ENCODE measurements at places on chromosomes 7 and 10.
A peak's percentile ranks its signal among the peaks of the same experiment; 100 is the strongest.

- no peak for DNase-seq
Measured at GRCh38 chr7:152121432-152121831, 96.0 kb downstream of the GALNT11 start.

- DNase-seq: no peak
Measured at GRCh38 chr7:150435047-150435389, 15.4 kb upstream of the GIMAP8 start.

- no peak for DNase-seq
Measured at GRCh38 chr10:6071181-6072175, 9.3 kb upstream of the IL2RA start.

GRCh38 chr10:118017071-118017740, 29.5 kb downstream of the RAB11FIP2 start:
- no peak for DNase-seq

GRCh38 chr10:20616056-20616671, 280.9 kb downstream of the NEBL start:
- DNase-seq: no peak

DNA sequence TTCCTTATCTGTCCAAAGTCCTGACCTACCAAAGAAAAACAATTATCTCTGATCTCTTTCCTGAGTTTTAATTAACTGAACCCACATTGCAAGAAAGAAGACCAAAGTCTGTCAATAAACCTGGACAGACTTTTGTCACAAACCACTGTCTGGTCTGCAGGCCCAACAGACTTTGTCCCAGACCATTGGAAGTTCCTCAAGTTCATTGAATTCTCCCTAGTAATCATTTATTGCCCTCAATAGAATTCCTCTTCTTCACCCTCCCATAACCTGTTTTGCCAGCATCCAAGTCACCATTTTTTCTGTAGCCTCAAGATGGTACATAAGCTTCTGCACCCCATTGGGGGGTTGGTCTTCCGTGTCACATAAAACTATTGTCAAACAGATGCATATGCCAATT, 3.9 kb upstream of the DNMBP start:
- DNase-seq: no peak

- no peak for DNase-seq
Measured at GRCh38 chr7:78578686-78579085, 780.1 kb downstream of the PHTF2 start.

DNA sequence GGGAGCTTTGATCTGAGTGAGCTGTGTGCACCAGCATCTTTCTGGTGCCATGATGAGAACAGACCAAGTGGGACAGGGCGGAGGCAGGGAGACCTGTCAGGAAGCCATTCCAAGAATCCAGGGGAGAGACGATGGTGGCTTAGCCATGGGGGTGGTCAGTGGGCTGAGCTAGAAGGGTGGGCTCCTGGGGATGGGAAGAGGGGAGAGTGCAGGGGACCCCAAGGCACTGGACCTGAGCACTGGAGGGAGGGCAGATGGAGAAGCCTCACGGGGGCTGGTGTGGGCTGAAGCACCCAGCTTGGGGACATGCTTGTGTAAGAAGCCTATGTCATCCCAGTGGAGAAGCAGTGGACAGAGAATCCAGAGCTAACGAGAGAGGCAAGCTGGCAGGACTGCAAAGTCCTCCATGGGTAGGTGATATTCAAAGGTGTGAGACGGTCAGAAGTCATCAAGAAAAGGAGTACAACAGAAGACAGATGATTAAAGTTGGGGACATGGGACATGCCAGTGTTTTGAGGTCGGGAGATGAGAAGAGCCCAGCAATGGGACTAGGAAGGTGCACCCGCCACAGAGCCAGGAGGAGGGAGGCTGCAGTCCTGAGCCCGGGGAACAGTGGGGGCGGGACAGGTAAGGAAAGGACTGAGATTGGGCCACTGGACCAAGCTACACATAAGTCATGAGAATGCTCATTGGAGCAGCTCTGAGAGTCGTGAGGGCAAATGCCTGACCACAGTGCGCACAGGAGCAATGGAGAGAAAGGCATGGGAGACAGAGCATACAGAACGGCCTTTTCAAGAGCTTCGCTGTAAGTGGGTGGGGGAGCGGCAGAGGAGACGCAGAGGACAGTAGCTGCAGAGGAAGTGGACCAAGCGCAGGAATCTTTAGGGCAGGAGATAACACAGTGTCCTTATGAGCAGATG, 72.0 kb downstream of the GRID1 start:
- no peak for DNase-seq

- peak; percentile 31 for DNase-seq
Measured at GRCh38 chr7:135512135-135512887, 2.4 kb upstream of the CNOT4 start.

DNA sequence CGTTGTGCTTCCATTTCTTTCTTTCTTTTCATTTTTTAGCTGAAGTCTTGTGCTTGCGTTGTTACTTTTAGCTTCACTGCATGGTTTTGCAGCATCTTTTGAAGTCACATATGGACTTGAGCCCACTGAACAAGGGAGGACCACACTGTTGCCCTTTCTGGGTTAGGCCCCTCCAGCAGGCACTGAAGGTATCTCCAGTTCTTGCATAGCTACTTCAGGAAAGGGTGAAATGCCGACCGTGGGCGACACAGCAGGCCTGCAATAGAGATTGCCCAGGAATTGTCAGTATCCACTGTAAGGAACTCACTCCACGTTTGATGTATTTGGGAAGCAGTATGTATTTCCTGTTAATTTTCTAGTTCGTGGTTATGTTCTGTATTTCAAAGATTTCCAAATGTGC, 85.1 kb downstream of the WDR37 start:
- no peak for DNase-seq

- no peak for DNase-seq
Measured at GRCh38 chr7:145534301-145534700, 582.3 kb upstream of the CNTNAP2 start.

DNA sequence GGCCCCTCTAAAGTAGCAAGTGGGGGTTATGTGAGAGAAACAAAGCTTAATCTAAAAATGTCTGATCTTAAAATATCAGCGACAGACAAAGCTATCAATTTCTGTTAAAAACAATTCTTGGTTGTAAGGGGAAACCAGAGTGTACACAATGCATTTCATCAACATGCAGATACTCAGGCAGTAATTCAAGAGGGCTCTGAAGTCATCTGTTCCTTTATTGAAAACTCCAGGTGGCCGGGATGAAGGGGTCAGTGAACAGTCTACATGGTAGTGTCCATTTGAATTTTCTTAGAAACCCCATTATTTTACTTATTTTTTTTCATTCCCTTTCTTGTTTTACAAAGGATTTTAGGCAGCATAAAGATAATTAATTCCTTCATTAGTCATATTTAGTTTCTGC, 36.7 kb upstream of the BTBD16 start:
- DNase-seq: no peak

GRCh38 chr7:45328403-45328981, 170.9 kb downstream of the RAMP3 start:
- no peak for DNase-seq

DNA sequence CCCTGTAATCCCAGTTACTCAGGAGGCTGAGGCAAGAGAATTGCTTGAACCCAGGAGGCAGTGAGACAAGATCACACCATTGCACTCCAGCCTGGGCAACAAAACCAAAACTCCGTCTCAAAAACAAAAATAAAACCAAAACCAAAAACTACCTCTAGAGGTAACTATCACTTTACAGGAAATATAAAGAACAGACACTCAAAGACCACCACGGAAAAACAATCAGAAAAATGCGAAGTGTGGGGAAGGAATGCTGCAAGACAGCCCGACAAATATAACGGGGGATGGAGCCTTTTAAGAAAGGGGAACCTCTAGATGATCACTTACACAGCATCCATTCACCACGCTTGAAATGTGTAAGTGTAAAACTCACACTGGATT, 4.3 kb downstream of the HNRNPF start:
- no peak for DNase-seq

- DNase-seq: no peak
Measured at GRCh38 chr7:45682358-45682735, 108.2 kb downstream of the ADCY1 start.

GRCh38 chr7:52017802-52018679, 701.4 kb upstream of the COBL start:
- no peak for DNase-seq

GRCh38 chr10:50422259-50422658, 170.9 kb upstream of the ASAH2 start:
- no peak for DNase-seq

DNA sequence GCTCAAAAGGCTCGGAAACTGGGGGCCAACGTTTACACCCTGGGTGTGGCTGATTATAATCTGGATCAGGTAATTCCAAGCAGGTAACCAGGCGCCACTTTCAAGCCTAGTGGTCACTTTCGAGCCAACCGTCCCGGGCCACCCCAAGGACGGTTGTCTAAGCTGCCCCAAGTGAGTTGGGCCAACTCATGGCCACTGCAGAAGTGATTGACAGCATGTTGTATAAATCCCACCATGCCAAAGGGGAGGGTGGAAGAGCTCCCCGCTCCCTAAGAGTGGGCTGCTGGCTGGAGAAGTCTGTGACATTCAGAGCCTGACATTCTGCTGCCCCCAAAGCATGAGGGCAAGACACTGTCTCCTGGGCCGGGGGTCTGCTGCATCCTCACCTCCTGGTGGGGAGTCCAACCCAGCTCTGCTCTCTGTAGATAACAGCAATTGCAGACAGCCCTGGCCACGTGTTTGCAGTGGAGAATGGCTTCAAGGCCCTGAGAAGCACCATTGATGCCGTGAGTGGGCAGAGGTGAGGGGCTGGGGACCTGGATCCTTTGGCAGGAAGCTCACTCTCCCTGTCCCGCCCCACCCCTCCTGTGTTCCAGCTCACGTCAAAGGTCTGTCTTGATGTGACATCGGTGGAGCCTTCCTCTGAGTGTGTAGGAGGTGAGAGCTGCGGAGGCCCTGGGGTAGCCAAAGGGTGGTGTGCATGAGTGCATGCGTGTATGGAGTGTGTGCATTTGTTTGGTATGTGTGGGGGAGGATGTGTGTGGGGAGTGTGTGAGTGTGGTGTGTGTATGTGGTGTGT, 10.8 kb downstream of the ANTXRL start:
- no peak for DNase-seq

GRCh38 chr10:34641913-34642558, 173.1 kb downstream of the PARD3 start:
- DNase-seq: no peak

- no peak for DNase-seq
Measured at GRCh38 chr7:26046150-26046549, 105.8 kb upstream of the NFE2L3 start.

DNA sequence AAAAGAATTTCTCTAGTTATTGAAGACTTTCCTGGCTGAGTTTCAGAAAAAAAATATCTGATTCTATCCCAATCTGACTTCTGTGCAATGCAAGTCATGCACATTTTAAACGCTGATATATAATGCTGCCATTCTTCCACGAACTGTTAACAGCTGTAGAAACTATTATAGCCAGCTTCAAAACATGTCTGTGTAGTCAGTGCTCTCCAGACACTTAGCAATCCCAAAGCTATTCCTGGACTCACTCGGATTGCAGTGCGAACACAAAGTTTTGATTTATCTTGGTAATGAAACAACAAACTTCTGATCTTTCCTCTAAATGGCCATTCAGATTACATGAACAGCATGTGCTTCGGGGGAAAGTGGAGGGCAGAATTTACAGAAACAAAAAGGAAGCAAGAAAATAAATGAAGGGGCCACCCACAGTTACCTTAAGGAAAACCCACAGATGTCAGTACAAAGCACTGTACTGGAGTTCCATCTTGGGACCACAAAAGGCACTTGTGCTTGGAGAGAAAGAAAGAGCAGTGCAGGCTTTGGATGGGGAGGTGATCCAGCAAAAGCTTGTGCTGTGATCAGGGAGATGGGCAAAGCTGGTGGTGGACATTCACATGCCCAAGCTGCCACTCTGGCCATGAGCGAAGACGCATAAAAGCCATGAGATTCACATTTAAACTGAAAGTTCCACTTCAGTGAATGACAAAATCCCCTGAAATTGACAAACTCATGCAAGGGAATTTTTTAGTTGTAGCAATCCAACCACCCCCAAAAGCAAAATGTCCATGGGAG, 32.1 kb upstream of the ADO start:
- no peak for DNase-seq

GRCh38 chr7:143407287-143408251, 1.1 kb downstream of the EPHA1 start:
- DNase-seq: no peak

GRCh38 chr10:123287594-123288247, 133.5 kb downstream of the BUB3 start:
- DNase-seq: no peak

- no peak for DNase-seq
Measured at GRCh38 chr7:120480472-120480871, 207.5 kb downstream of the KCND2 start.

DNA sequence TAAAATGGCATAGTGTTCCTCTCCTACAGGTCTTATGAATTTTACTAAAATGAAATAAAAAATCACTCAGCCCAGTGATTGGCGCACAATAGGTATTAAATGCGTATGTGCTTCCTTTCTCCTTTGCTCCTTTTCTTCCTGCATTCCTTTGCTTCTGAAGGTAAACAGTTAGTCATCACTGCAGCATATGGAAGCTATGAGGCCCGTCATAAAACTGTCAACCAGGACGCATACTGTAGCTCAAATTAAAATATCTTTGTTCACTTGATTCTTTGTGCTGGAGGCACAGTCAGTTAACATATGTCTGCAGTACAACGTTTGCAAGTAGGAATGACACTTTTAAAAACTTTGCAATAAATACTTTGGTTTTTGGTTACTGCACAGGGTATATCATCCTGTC, 374.7 kb downstream of the TCERG1L start:
- DNase-seq: no peak

GRCh38 chr7:147605323-147605722, 985.2 kb upstream of the C7orf33 start:
- no peak for DNase-seq

- DNase-seq: no peak
Measured at GRCh38 chr7:2729031-2729892, 41.3 kb downstream of the AMZ1 start.

DNA sequence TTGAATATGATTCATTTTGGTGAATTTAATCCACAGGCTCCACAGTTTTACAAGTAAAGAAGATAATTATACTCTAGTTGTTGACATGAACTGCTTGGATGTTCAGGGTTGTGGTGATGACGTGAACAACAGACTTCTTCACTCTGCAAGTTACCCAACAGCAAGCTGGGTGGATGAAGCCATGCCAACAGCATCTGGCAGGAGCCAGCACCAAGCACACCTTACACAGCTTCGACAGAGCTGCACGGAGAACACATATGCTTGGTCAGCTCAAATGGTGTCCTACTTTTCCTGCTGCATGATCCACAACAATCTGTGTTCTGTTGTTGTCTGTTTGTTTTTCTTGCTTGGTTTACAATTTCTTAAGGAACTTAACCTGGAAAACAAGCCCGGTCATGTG, 9.8 kb downstream of the NOD1 start:
- DNase-seq: no peak

GRCh38 chr10:37712489-37713131, 144.8 kb downstream of the ZNF248 start:
- no peak for DNase-seq

- no peak for DNase-seq
Measured at GRCh38 chr10:125795128-125795527, 19.5 kb upstream of the MMP21 start.

- DNase-seq: no peak
Measured at GRCh38 chr10:343231-344220, 208.3 kb downstream of the ZMYND11 start.

- no peak for DNase-seq
Measured at GRCh38 chr7:76220185-76221057, 18.7 kb downstream of the SRRM3 start.
